Stimulated activated CD4-positive, alpha-beta T cell treated with anti-CD3 and anti-CD28 coated beads, Interleukin-1b, Interleukin-23, amount 100 ng/mL, for 1 hour (primary cell): ENCODE measurements at places on chromosomes 6 and 20.

GRCh38 chr20:34880215-34880850 is 3.9 kb downstream of the ACSS2 start:
- no peak for DNase-seq

GRCh38 chr6:46312654-46313053 is 141.9 kb upstream of the ENPP5 start:
- DNase-seq, result no peak

DNA sequence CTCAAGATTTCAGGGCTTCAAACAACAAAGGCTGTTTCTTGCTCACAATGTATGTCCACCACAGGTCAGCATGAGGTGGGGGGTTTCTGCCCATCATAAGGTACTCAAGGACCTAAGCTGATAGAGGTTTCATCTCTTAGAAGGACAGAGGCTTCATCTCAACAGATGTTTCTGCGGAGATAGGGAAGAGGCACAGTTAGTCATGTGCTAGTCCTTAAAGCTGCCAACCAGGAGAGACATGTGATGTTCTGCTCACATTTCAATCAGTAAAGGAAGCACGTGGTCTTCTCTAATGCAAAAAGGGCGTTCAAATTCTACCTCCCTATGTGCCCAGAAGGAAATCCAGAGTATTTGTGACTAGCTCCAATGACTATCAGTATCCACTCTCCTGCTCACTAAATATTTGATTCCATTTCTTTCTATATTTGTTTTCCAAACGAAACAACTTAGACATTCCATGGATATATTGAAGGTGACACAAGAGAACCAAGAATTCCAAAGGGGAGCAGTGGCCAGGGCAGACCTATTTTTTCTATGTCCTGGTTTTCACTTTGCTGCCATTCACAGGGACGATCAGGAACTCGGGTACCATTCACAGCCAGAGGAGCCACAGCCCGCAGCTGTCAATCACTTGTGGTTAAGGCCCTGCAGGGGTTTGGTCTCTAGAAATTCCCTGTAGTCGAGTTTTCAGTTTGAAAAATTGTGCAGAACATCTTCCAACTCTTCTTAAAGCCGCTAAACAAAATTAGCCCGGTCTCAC is 173.2 kb upstream of the FOXA2 start:
- DNase-seq, result no peak

DNA sequence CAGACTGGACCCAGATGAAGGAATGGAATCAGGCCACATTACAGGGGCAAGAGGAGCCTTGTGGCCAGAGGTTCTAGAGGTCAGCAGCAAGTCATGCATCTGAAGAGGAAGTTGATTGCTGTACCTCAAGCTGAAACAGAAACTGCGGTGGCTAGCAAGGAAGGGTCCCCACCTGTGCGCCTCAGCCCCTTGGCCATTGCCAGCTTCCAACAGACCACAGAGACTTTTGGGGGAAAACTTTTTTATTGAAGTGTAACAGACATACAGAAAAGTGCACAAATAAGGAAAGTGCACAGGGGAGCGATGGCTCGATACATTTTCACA is 26.8 kb upstream of the SLC9A8 start:
- no peak for DNase-seq

DNA sequence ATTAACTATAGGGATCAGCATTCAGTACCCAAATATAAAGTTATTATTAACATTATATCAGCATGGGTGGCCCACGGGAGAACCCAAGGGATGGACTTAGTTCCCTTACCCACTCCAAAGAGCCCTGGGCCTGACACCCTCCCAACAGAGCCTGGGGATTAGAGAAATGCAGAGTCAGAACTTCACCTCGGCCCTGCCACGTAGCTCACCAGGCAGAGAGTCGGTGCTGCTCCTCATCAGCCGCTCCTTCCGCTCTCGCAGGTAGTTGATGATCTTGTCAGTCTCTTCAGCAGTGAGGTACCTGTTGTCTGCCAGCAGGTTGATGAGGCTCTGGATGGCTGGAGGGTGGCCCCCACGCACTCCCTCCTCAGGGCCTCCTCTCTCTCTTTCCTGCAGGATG is 26.6 kb downstream of the NCOA5 start:
- no peak for DNase-seq

- DNase-seq, result no peak
Observed at GRCh38 chr6:71402096-71402495, 113.5 kb downstream of the OGFRL1 start.

DNA sequence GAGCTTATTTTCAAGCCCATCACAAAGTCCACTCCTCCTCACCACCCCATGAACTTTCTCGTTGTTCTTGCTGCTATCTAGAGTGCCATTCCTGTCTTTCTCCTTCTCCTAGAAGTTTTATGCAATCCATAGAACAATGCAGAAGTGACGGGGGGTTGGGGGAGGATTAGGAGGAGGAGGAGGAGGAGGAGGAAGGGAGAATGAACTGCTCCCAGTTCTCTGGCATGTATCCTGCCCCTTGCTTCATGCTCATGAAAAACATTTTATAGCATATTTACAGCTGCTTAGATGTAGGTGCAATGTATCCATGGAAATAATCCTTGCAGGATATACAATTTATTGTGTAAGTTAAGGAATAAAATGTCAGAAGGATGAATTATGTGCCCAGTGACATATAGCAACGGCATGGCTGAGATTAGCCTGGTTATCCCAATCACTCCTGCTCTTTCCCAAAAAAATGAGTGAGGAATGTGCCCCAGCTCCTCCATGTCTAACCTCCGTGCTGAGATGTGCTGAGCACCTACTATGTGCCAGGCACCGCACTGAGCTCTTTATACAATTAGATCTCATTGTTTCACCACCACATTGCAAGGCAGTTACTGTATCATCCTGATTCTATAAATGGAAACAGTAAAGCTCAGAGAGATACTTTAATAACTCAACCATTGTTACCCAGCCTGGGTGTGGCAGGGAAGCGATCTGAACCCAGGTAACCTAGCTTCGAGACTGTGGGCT is 41.6 kb upstream of the TFAP2C start:
- DNase-seq, result no peak

GRCh38 chr6:5081182-5081581 is 4.0 kb upstream of the PPP1R3G start:
- DNase-seq, result no peak

- DNase-seq, result no peak
Observed at GRCh38 chr6:111471958-111472357, 11.1 kb downstream of the REV3L start.

DNA sequence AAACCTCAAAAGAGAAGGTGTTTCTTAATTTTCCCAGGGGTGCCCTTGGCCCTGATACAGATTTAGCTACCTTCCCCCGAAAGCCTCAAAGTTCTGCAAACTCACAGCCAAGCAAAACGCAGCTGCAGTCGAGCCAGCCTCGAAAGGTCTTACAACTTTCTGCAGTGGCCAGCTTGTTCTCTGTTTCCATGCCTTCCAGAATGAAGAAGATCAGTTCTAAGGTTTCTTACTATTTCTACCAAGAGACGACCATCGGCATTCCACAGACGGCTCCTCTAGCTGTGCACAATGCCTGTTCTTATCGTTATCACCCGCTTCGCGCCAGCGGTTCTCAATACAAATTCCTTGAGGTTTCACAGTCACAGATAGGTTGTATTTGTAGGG is 28.5 kb upstream of the CCR6 start:
- no peak for DNase-seq

DNA sequence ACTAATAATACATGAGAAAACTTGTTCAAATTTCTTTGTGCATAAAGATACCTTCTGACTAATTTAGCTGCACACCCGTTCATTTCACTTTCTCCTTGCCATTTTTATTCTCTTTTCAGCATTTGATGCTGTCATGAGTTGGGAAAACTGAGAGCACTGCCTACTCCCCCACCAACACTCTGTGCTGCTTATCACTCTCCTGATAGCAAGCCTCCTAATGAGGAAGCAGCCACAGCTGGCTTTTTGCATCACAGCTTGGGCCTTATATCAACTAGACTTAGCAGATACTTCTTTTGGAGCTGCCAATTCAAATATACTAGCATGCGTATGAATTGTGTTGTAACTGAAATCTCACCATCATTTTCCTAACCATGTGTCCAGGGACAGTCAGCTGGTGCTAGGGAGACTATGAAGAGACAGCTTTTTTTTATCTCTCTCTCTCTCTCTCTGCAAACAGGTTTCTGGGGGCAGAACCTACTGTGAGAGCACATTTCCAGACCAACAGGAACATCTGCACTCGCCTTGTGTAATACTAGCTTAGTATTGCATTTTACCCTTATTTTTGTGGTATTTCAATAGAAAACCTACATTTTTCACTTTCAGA is 699.0 kb downstream of the KHDRBS2 start:
- no peak for DNase-seq

DNA sequence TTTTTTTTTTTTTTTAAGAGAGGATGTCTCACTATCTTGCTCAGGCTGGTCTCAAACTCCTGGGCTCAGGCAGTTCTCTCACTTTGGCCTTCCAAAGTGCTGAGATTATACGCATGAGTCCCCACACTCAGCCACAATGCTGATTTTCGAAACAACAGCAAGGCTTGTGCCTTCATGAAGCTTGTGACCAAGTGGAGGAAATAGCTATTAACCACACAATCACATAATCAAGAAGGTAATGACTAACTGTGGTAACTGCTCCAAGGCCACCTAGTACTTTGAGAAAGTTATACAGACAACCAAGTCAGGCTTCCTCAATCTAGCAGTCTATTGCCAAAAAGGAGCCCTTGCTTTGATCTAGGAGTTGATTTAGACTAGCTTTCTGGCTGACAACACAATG is 46.3 kb downstream of the SOD2 start:
- no peak for DNase-seq

- DNase-seq, result no peak
Observed at GRCh38 chr20:38407321-38407720, 27.8 kb downstream of the SNHG17 start.

- DNase-seq, result no peak
Observed at GRCh38 chr6:29619578-29620160, 13.3 kb downstream of the GABBR1 start.

- DNase-seq, result no peak
Observed at GRCh38 chr20:47855799-47856198, 70.5 kb upstream of the SULF2 start.

GRCh38 chr20:38673725-38674091 is 50.6 kb upstream of the SLC32A1 start:
- DNase-seq, result no peak

DNA sequence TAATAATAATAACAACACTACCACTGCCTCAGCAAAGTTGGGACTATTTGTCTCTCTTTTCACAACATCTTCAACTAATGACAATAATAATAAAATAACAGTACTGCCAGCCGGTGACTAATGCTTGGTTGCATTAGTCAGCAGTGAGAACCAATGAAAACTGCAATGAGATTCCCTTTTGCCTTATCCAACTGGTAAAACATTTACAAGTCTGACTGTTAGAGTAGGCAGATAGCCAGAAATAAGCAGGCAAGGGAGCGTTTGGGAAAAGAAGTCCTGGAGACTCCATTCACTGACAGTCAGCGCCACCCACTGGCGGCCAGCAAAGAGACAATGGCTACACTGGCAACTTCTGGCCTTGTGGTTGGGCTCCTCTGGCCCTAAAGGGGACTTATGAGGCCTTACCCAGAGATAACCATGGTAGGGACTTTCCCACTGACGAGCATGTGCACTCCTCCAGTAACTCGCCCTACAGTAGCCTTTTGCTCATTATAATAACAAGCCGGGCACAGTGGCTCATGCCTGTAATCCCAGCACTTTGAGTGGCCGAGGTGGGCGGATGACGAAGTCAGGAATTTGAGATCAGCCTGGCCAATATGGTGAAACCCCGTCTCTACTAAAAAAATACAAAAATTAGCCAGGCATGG is 3.4 kb upstream of the NSFL1C start:
- DNase-seq, result no peak

- DNase-seq, result no peak
Observed at GRCh38 chr20:53088786-53089185, 116.6 kb downstream of the TSHZ2 start.

DNA sequence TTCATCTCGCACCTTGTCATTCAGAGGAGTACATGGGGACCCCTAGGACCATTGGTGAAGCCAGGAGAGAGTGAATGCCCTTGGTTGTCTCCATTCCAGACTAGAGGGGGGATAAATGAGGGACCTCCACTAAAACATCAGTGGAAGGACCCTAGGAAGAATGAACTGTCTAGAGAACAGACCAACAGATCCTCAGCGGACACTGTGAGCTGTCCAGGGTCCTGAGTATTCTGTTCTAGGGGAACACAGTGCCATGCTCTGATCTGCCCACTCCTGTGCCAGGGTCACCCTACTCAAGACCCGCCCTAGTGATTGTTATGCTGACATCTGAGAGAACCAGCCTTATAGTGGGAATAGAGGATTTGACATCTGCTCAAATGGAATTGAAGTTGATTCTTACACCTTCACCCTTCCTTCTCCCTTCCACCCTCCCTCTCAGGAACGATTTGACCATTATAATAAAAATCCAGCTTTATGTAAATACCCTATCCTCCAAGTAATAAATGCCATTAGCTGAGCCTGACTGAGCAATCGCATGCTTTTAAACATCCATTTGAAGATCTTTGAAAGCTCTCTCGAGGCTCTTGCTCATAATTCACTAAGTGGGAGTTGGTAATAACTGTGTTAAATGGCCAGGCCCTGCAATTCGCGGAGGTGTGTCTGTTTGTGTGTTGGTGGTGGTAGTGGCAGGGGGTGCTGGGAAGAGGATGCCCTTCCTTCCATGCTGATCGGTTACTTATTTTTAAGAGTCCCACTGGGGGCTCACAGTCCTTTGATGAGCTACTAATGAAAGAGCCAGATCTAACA is 43.6 kb upstream of the SLC32A1 start:
- DNase-seq, result no peak

DNA sequence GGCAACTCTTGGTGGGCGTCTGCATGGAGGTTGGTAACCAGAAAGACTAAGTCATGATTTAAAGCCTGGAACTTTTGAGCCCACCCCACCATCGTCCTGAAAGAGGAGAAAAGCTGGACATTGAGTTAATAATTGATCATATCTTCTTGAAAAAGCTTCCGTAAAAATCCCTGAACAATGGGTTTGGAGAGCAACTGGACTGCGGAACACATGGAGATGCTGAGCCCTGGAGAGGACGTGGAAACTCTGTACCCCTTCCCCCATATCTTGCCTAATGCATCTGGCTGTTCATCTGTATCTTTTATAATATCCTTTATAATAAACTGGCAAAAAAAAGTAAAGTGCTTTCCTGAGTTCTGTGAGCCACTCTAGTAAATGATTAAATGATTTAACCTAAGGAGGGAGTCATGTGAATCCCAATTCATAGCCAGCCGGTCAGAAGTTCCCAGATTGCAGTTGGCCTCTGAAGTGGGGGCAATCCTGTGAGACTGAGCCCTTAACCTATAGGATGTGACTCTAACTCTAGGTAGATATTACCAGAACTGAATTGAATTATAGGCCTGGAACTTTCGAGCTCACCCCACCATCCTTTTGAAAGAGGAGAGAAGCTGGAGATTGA is 26.5 kb upstream of the LGSN start:
- no peak for DNase-seq
